ENCODE measurements at places on chromosomes 5 and 9.

DNA sequence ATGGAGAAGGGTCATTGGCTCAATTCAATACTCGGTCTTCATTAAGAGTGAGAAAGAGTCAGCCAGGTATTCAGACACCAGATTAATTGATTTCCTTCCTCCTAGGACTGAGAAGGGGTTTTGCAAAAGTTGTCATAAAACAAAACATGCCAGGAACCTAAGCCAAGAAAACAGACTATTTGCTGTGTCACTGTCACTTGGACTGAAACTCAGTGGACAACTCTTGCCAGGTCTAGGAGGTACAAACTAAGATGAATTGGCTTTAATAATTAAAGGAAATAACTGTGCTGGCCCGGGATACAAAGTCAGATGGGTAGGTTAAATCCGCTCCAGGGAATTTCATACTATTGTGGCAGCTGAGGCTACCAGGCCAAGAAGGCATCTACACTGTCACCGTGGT, 71.1 kb upstream of the TBC1D9B start:
- no peak for DNase-seq

DNA sequence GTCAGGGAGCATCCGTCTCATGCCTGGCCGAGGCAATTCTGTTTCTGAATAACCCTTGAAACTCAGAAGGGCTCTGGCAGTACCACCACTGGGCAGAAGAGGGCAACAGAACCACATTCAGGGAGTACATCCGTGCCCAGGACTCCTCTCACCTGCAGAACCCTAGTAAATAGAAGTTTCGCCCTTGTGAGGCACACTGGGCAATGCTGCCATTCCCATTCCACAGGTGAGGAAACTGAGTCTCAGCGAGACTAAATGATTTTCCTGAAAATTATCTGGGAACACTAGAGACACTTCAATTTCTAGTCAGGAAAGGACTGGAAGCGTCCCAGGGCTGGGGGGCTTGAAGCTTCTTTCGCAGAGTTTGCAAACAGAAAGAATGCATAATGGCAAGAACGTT, 74.7 kb downstream of the FGF1 start:
- DNase-seq, result peak; percentile 68

- no peak for DNase-seq
Observed at GRCh38 chr9:123336449-123336848, 19.5 kb upstream of the CRB2 start.

DNA sequence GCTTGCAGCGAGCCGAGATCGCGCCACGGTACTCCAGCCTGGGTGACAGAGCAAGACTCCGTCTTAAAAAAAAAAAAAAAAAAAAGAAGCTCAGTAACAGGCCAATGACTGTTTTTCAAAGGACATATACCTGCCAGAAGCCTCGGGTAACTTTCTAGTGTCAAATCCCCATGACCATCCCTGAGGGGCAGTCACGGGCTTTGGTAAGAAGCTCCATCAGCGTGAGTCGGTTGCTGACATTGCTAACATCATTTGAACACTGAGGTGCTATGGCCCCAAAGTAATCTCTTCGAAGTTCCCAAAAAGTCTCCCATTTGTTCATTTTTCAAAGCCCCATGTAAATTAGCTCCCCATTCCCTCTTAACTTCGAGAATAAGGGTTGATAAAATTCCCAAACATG, 11.6 kb downstream of the NAIP start:
- DNase-seq, result no peak

DNA sequence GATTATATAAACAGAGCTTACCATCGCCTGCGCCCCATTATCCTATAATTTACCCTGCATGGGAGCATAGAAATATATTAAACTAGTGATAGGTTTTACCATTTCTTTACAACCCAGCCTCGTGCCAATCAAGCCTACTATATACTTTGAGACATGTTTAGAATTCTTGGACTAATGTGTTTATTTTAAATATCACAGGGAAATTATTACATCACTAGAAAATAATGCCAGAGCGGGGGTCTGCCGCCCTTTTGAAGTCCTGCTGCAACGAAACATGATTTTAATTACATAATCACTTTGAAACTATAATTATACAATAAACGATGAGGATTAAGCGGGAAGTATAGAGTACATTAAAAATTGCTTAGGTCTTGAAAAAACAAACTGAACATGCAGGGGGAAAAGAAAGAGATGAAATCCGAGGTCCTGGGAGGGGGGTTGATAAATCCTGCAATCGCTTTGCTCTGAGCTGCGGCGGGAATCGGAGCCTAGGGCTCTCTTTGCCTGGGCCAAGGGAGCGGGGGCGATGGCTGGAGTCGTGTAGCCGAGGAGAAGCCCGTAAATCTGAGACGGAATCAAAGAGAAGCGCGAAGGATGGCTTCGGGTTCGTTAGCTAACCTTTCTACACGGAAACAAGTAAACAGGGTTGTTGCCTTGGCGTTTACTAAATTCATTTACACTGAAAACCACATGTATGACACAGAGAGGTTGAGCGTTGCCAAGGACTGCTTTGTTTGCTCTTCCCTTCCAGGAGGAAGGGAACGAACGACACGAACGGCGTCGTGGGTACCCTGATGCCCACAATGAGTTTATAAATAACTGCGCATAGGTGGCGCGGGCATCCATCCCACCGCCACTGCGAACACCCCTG, 127.6 kb downstream of the TMEM174 start:
- peak; percentile 57 for DNase-seq

DNA sequence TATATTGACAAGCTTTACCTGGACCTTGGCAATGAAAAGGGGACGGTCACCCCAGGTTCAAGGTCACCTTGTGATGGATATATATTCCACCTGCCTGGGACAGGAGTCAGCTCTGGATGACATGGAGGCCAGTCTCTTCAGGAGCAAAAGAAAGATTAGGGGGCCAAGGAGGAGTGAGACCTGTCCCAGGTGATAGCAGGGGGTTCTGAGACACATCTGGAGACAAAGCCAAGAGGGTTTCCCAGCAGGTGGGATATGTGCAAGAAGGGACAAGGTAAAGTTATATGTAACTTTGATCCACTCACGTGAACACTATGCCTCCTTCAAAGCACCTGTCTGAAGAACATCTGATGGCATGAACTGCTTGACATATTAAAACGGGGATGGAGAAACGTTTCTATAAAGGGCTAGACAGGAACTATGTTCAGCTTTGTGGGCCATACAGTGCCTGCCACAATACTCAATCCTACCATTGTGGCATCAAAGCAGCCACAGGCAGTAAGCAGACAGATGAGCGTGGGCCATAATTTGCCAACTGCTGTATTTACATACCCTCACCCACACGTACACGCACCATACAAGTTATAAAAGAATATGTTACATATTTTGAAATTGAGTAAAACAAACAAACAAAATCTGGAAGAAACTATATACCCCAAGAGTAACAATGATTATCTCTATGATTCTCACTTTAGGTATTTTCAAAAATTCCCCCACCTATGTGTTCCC, 62.9 kb upstream of the ZNF622 start:
- peak; percentile 51 for DNase-seq

DNA sequence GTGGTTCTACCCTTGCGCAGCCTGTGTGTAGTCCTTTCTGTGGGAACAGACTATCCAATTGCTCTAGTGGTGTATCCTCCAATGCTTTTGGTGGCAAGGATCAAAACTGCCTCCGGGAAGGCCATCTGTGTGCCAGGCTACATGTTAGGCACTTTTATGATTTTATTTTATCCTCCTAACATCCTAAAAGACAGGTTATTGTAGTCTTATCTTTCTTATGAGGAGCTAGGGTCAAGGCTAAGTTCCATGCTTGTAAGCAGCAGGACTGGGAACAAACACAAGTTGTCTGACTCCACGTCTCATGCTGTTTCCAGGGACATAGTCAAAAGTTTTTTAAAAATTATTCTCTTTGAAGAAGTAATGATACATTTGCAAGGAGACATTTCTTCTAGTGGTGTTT, 278.7 kb upstream of the ADAMTSL1 start:
- no peak for DNase-seq

DNA sequence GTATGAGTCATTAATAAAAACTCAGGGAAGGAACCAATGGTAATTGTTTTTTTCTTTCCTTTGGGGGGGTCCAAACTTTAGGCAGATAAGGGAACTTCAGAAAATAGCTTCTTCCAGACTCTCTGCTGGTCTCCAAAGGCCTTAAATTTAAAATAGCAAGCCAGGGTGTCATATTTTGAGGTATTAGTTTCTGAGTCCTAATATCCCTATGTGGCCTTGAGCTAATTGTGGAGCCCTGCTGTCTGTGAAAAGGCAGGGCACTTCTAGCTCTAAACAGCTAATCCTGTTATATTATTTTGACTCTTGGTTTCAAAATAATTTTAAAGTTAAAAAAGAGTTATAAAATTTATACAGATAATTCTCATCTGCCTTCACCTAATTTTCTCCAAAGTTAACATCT, 195.7 kb upstream of the PPP1R2B start:
- no peak for DNase-seq

DNA sequence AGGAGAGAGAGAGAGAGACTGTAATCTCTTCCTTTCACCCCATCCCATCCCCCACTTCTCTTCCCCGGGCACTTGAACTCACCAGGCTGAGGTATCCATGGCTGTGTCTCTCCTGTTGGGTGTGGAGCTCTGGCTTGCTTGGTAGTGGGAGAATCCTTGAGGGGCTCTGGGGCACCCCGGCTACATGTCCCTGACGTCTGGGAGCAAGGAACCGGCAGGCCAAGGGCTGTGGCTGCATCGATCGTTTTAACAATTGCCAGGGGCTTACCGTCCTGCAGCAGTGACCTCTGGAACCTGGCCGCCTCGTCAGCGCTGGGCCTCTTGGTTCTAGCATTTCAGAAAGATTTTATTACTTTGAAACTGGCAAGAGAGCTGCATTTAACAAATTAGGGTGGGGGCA, 30.0 kb downstream of the FGF18 start:
- DNase-seq, result no peak

- no peak for DNase-seq
Observed at GRCh38 chr5:78430866-78431265, 70.4 kb downstream of the SCAMP1 start.

DNA sequence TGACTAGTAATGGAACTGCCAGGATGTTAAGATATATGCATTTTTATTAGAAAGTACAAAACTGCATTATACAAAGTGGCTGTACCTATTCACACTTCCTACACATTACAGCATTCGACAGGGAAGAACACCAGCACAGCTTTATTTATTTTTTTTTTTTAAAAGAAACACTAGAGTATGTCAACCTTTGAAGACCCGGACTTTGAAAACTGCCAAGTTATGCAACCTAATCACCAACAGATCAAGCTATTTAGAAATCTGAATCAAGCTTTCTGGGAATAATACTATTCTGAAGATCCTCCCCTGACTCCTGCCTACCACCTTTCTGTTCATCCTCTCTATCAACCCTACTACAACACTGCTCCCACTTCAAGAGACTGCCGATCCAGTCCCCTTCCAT, 4.5 kb downstream of the GEMIN5 start:
- DNase-seq, result no peak

DNA sequence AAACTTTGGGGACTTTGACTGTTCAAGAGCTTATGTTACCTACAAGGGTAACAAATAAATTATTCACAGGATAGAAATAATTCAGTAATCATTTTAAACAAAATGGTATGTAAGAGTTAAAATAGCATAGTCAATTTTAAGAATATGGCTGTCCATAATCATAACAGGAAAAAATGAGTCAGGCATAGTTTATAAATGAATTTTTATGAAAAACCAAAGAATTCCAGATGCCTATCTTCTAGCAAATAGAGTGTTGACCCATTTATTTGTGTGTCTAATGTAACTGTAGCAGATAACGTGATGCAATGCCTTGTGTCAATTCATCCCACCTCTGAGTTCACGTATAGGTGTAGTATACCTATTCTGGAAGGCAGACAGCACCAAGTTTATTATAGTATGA, 169.7 kb upstream of the CDH9 start:
- DNase-seq, result no peak

- DNase-seq, result no peak
Observed at GRCh38 chr9:136257381-136258298, 12.0 kb upstream of the QSOX2 start.

DNA sequence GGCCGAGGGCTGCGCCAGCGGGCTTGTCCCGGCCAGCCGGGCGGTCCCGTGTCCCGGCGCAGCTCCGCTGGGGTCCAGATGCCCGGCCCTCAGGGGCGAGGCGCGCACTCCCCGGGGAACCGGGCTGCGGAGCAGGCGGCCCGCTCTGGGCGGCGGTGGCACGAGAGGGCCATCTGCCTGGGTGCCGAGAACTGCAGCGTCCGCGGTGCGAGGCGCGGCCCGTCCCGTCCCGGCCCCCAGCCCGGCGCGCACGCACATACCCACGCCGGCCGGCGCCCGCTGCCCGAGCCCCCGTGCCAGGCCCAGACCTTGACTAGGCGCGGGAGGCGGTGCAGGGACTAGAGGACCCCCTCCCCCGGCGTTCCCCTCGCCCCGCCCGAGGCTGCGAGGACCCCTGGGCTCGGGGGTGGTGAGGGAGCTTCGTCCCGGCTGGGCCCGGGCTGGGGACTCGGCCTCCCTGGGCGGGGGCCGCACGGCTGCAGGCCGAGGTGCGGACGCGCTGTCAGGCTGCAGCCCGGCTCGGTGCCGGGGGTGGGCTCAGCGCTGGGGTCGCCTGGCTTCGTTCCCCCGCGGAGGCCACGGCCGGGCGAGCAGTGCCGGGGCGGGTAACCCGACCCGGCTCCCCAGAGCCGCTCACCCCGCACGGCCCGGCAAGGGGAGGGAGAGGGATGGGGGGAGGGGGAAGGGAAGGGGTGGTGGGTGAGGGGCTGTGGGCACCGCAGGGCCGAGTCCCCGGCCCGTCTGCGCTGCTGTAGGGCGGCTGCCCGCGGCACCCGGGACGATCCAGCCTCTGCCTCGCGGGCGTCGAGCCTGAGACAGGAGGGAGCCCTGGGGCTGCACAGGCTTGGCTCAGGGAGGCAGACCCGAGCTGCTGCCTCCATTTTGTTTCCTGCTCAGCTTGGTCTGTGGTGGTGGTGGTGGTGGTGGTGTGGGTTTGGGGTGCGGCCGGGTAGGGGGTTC, 1.2 kb upstream of the NSD1 start:
- DNase-seq, result no peak

- DNase-seq, result no peak
Observed at GRCh38 chr5:101515721-101516120, 612.6 kb upstream of the ST8SIA4 start.

- DNase-seq, result no peak
Observed at GRCh38 chr5:134944630-134945029, 23.1 kb upstream of the CATSPER3 start.

GRCh38 chr5:177458912-177459350, 12.3 kb downstream of the PRR7 start:
- DNase-seq, result peak; percentile 34

GRCh38 chr5:132905938-132906337, 32.5 kb downstream of the LEAP2 start:
- DNase-seq, result no peak

DNA sequence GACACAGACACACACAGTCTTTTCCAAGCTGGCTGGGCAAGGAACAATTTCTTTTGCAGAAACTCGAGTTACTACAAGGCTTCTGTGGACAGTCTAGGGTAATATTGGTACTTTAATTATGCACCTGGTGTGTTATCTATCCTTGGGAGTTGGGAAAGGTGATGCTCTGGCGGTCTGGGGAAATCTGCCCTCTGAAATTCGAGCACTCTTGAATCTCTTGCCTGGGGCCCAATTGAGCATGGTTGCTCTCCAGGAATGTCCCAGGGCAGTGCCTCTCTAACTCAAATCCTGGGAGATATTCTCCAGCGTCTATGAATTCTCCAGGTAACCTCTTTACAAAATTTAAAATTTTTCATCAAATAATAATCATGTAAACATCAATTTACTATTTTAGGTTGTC, 69.3 kb downstream of the KCNIP1 start:
- DNase-seq, result no peak

- DNase-seq, result peak; percentile 39
Observed at GRCh38 chr5:51242456-51242855, 140.8 kb upstream of the ISL1 start.
